Activated CD4-positive, CD25-positive, alpha-beta regulatory T cell treated with anti-CD3 and anti-CD28 coated beads, Interleukin-2, amount 50 U/mL, for 72 hours (primary cell): ENCODE measurements at places on chromosomes 11 and 22.

GRCh38 chr22:43127166-43127908 is 15.9 kb downstream of the MCAT start:
- DNase-seq = no peak

DNA sequence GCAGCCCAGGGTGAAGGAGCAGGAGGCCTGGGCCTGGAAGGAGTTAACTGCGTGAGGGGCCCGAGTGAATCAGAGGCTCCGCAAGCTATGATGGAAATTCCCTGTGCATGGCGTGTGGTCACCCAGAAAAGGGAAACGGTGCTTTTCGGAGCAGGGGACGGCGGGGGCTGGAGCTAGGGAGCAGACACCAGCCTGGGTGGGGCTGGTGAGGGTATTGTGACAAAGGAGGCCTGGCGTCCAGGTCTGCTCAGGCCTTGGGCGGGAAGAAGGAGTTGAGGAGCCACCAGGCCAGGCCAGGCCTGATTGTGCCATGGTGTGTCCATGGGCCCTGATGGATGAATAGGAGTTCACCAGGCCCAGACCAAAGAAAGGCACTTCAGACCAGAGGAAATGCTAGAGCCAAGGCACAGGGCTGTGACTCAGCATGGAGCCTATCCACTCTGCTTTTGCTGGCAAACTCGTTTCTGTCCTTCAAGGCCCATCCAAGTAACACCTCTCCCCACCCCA is 12.8 kb upstream of the SPI1 start:
- no peak for DNase-seq

- no peak for DNase-seq
Observed at GRCh38 chr11:1834062-1834610, 654 bp upstream of the SYT8 start.

GRCh38 chr22:46072981-46073682 is 77.2 kb upstream of the PPARA start:
- DNase-seq = no peak

- DNase-seq = no peak
Observed at GRCh38 chr22:44304354-44304753, 8.4 kb downstream of the SHISAL1 start.
